ENCODE measurements at places on chromosomes 12 and 14.

- no peak for DNase-seq
Observed at GRCh38 chr14:59332727-59333126, 132.5 kb downstream of the GPR135 start.

DNA sequence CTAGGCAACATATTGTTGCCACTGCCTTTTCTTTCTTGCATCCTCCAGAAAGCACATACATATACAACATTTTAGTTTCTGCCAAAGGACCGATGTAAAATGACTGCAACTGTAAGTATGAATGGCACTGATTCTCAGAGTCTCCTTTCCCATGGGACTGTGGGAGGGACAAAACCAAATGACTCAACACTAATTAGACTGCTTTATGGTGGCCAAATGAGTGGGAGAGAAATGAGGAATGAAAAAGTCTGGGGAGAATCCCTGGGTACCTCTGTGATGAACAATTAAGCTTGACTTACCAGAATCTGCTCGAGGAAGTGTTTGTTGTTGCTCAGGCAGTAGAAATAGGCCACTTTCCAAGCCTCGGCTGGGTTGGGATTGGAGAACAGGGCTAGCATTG, 10.1 kb downstream of the ZFYVE26 start:
- DNase-seq = no peak

DNA sequence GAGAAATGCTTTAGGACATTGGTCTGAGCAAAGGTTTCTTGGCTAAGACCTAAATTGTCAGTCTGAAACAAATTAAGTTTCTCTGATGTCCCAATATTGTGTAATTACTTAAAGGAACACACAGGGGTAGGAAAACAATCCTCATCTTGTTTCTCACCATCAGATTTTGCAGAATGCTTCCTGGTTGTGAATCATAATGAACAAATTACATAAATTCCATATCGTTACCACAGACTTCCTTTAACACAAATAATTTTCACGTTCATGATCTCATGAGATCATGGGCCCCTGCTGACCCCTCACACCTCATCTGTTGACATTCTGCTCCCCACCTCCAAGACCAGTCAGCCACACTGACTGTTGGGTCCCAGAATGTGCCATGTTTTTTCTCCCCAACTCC, 194.1 kb downstream of the MON2 start:
- DNase-seq = no peak

GRCh38 chr12:5036031-5036430, 7.6 kb upstream of the KCNA5 start:
- DNase-seq = no peak
